ENCODE measurements at places on chromosomes 3 and 15.

DNA sequence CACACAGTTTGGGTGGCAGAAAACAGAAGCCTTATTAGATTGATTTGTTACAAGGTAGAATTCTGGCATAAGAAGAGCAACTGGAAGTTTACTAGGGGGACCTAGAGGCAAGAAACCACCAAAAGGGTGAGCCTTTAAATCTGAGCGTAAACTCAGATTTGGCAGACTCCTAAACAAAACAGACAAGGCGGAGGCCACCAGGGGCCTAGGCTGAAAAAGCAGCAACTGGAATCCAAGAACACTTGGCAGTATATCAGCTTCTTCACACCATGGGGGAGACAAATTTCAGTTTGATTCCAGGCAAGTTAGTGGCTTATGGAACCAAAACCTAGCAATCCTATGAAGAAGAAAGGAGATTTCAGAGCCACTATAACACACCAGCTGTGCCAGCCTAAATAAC is 220.0 kb downstream of the C3orf38 start:
- no peak for DNase-seq

- no peak for DNase-seq
These were observed 14.3 kb upstream of the ADPGK start for GRCh38 chr15:72797834-72798233.

- no peak for DNase-seq
These were observed 56.5 kb upstream of the B3GALNT1 start for GRCh38 chr3:161161603-161162002.

DNA sequence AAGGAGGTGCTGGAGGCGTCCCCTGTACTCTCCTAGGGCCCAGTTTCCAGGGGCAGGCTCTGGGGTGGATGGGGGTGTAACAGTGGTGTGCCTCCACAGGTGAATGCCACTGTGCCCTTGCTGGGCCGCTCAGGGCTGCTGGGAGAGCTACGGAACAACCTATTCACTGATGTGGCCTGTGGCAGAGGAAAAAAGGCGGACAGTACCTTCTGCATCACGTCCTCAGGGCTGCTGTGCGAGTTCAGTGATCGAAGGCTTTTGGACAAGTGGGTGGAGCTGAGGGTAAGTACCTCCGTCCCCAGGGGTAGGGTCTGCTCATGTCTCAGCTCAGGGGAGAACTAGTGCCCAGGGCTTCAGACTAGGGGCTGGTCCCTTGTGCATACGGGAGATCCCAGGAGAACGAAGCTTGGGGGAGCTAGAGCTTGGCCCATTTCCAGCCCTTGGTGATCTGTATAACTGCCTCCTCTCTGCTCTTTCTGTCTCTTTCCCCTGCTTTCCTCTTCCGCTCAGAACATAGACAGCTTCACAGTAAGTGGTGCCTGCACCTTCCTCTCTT is 15.0 kb upstream of the JMJD7 start:
- DNase-seq, result no peak

GRCh38 chr3:171088964-171089754 is 62.6 kb upstream of the SLC2A2 start:
- no peak for DNase-seq

DNA sequence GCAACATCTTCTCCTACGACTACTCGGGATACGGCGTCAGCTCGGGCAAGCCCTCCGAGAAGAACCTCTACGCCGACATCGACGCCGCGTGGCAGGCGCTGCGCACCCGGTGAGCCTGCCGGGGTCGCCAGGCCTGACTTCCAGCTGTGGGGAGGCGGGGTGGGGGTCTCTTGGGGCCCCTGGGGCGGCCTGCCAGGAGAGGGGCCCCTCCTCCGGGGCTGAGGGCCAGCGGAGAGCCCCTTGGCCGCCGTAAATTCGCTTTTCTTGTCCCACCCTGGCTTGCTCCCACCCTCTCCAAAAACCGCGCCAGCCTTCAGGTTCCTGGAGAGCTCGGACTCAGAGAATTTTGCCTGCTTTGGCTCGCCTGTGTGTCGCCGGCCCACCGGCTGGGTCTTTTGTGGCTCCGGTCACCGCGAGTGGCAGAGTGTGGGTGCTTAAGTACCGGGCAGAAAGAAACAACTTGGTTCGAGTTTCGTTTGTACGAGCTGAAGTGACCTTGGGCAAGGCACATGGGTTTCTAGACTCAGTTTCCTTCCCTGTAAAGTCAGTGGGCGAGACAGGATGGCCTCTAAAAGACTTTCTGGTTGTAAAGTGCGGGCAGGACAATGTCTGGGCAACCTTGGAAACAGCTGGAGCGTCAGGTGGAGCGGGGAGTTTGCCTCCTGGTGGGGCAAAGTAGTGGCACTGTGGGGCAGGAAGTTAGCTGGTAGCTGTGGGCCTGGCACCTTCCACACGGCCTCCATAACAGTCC is 976 bp downstream of the ABHD17C start:
- DNase-seq, result no peak

DNA sequence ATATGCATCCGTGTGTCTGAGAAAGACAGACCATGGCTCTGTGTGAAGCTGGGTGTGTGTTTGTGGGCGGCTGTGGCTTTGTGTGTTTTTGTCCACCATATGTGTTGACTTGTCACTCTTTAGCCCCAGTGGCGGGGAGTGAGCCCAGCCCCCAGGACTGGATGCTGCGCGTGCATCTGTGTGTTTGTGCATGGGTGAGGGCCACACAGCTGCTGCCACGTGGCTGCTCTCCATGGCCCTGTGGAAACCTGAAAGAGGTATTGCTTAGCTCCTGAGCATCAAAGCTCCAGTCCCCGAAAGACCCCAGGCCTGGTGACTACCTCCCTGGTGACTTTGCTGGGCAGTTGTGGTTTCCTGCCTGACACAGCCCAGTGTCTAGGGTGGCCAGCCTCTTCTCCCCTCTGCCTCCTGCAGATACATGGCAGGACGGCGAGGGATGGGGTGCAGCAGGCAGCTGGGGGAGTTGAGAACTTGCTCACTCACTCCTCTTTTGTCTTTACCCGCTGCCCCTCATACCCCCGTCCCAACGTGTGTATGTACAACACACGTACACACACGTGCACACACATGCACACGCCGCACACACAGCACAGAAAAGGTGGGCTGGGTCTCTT is 6.5 kb downstream of the EPHB3 start:
- DNase-seq, result no peak

DNA sequence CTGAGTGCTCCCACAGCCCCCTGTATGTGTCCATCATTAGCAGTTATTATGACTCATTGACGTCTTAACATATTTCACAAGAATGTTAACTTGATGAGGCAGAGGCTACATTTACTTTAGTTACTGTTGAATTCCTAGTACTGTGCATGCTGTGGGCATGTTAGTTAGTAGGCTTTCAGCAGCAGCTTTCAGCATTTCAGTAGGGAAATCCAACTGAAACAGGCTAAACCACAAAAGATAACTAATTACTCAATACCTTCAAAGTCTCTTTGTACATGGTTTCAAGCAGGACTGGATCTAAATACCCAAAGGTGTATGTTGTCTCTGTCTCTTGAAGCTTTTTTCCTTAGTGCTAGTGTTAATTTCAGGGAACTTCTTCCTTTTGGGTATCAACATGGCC is 229.9 kb upstream of the SUCLG2 start:
- no peak for DNase-seq

DNA sequence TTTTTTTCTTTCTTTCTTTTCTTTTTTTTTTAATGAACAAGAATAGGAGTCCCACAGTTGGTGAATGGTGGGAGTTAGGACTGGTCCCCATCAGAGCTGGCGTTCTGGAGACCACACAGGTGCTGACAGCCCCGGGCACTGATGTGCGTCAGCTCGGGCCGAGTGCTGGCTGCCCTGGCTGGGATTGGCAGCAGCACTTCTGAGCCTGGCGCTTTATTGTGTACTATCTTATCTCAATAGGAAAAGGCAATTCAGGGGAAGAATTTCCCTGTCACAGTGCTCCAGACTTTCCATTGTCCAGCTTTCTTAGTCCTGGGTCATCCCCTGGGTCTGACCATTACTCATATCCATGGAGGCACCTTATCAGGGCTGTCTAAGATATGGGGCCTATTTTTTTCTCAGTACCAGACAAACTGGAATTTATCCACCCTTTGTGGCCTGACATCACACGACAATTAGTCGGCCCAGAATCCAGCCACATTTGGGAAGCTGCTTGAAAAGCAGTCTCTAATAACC is 54.1 kb downstream of the TMEM44 start:
- DNase-seq, result no peak

- DNase-seq, result no peak
These were observed 142.4 kb downstream of the FAM43A start for GRCh38 chr3:194828116-194828515.

GRCh38 chr3:102032491-102033383 is 183.4 kb downstream of the NFKBIZ start:
- no peak for DNase-seq

DNA sequence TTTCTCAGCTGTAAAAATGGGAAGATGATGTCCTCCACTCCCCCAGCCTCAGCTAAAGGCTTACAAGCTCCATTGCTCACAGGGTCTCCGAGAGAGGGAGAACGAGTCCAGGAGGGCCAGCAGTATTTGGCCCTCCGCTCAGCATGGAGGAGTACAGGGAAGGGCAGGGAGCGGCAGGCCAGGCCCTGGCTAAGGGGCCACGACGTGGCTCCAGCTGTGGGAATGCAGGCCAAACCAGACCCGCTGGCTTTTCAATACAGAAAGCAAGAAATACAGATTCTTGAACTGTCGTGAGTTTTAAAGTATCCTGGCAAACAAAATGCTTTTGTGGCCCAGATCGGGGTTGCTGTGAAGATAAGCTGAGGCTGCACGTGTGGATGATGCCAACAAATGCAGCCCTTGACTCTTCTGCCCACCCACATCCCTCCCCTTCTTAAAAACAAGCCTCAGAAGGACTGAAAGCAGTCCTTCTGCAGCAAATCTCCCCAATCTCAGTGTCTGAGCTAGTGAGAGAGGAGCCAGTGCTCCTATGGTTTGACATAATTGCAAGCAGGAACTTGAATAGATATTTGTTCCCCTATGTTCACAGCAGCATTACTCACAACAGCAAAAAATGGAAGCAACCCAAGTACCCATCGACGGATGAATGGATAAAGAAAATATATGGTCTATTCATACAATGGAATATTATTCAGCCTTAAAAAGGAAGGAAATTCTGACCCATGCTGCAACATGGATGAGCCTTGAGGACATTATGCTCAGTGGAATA is 18.5 kb upstream of the FBLN2 start:
- no peak for DNase-seq

DNA sequence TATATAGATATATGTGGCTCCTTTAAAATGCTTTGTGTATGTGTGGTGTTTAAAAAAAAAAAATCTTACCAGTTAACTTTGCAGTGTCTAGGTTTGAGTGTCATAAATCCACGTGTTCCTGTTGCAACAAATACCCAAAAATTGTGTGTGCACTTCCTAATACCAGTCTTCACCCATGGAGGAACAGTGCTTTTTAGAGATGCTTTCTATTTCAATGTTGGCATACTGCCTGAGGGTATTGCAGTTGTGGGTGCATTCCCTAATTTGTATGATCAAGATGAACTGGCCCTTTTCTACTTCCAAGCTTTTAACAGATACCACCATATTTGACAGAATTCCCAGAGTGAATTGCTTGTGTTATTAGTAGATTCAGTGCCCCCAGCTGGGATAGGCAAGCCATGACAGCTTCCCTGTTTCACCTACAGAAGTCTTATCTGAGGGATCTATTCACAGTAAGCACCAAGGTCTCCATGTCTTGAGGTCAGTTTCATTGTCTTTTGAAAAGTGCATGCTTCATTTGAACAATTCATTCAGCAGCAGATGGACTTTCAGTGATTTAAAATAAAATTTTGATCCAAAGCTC is 68.9 kb upstream of the GOLGA6B start:
- no peak for DNase-seq

GRCh38 chr15:101027920-101028319 is 108.8 kb downstream of the LRRK1 start:
- no peak for DNase-seq

DNA sequence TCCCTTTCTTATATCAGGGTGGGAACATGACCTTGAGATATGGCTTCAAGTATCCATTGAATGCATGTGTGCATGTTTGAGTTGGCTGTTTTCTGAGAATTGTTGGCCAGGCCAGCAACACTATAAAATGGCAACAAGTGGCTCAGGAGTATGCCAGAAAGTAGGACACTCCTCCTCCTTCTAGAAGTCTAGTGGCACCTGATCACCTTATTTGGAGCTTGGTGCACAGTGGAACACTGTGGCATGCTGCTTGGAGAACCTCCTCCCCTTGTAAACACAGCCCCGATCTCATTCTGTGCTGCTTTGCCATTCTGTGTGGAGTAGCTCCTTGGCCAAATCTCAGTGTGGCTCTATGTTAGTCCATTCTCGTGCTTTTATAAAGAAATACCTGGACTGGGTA is 114.8 kb upstream of the NDN start:
- DNase-seq, result no peak

DNA sequence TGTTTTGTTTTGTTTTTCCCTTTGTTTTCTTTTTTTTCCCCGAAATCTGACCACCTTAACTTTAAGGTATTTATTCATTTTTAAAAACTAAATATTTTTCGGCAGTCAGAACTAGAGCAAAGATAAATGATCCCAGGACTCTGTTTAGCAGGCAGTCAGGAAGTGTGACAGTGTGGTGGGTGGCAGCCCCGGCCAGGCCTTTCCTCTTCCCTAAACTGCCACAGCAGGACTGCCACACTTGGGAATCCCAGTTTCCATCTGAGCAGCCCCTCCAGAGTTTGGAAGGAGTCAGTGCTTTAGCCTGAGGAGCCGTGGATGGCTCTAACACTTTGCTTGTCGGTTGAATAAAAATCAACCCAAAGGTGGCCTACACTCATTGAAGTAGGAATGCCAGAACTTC is 6.9 kb downstream of the CCRL2 start:
- DNase-seq, result no peak

- DNase-seq, result no peak
These were observed 93.4 kb downstream of the RBMS3 start for GRCh38 chr3:29374226-29374625.

DNA sequence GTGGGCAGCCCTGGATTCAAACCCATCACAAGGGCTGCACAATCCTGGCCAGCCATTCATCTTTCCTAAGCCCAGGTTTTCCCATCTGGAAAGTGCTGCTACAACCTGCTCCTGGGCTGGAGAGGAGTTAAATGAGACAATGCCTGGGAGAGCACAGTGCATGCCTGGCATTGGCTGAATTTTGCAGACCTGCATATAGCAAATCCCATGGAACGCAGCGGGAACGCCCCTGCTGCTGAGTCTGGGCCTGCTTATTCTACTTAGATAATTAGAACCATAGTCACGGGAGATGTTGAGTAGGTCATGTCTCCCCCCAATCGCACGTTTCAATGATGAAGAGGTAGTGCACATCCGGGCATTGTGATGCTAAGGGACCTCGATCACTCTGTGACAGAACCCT is 46.6 kb downstream of the ABTB1 start:
- DNase-seq, result no peak

- DNase-seq, result no peak
These were observed 67.0 kb downstream of the SUCNR1 start for GRCh38 chr3:151940481-151940880.
